ENCODE measurements at places on chromosomes 5 and 9.
A peak's percentile ranks its signal among the peaks of the same experiment; 100 is the strongest.

- peak; percentile 60 for DNase-seq
Observed at GRCh38 chr9:104586496-104587180, 12.6 kb downstream of the OR13C5 start.

GRCh38 chr5:145859897-145860296 is 12.9 kb downstream of the GRXCR2 start:
- no peak for DNase-seq

- no peak for DNase-seq
Observed at GRCh38 chr5:59622848-59623247, 270.7 kb downstream of the PDE4D start.

DNA sequence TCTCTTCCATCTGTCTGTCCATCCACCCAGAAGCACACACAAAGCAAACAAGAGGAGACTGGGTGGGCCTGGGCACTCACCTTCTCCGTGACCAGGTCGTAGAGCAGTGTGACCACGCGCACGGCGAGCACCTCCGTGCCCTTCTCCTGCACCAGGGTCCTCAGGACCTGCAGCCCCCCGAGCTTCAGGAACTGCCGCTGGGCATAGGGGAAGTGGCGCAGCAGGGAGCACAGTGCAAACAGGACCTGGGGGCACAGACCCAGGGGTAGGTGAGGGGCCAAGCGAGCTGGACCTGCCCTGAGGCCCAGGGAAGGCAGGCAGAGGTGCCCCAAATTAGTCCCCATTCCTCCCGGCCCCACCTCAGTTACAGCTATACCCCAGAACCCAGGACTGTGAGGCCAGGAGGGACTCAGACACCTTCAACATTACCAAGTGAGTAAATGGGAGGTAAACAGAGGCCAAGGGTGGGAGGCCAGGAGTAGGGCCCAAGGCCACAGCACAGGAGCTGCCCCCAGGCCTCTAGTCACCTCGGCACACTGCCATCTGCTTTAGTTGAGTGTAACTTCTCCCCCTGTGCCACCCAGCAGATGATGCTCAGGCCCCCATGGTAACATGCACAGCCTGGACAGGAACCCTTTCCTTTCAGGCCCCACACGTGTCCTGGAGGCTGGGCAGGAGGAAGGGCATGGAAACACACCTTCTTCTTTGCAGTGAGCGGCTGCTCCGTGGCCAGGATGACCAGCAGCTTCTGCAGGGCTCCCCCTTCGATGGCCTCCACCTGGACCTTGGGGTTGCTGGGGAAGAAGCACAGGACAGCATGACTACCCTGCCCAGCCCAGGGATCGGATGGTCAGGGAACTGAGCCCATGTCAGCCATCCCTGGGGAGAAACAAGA is 76.2 kb upstream of the LRRTM2 start:
- DNase-seq = no peak

DNA sequence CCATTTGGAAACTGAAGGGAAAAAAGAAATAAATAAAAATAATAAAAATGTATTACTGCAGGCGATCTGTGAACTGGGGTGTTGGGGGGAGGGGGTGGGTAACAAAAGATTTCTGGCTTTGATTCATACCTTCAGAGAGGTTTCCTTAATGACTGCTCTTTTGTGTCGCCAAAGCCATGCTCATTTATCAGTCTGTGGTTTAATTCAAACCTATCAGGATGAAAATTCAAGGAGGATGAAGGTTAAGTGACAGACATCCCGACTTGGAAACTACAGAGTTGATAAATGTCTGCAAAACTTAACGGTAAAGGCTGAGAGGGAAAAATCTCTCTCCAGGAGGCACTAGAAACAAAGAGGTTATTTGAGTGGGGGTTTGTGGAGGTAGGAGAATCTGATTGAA is 278.2 kb downstream of the PSAT1 start:
- no peak for DNase-seq

DNA sequence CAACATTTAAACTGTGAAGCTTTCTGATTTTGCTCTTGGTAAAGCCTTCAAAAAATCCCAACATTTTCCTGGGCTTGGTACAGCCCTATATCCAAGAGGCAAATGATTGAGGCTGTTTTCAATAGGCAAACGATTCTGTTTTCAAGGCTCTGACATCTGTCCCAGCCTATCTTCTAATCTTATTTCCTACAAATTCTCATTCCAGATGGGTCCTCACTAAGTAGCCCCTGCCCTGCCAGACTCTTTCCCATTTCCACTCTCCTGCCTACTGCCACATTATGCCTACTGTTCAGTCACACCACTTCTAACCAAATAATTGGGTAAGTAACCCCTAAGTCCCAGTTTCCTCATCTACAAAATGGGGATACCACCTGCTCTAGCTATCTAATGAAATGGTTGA is 3.5 kb downstream of the GBA2 start:
- no peak for DNase-seq

DNA sequence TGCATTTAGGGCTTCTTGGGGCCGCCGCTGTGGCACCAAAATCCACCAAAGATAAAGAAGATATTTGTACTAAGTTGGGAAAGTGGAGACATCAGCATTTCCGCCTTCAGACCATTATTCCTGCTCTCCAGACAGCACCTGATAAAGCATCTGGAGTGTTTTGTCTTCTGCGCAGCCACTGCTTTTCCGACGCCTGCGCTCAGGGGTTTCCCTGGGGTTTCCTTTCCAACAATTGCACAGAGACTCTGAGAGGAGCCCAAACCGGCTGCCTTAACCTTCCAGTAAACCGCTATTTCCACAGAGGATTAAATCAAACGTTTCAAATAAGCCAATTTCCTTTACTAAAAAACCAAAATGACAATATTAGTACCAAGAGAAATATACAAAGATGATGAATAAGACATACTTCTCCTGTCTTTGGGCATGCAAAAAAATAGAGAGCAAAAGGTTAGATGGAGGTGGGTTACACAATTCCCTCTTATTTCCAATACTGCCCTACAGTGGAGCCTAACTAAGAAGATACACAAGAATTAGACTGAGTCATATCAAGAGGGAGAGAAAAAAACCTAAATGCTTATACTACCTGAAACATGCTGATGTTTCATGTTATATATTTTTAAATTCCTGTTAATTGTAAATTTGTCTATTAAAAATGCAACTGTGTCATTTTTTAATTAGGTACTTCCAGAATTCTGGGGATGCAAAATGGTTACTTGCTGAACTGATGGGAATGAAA is 98.4 kb downstream of the MAPKAP1 start:
- DNase-seq = peak; percentile 31

GRCh38 chr5:176863041-176863764 is 35.9 kb downstream of the HK3 start:
- DNase-seq = no peak
